ENCODE measurements at places on chromosomes 1 and 21. TPM values are rescaled to one million over a fixed set of nuclear protein-coding genes. Genes with fewer than 3 reads are reported as not detected.

- no peak for DNase-seq
- no peaks in the 10 kb centered on the region for H3K27me3 ChIP-seq
- H3K4me1 ChIP-seq: peaks cover 27% of the 10 kb centered on the region
- H3K36me3 ChIP-seq: no peaks in the 10 kb centered on the region
- no peak overlapping the region for H3K4me3 ChIP-seq
Measured at GRCh38 chr1:225483818-225484656, 56.2 kb upstream of the LBR start.

The CD1B gene
- polyA plus RNA-seq: 0.17 TPM

The TSSK3 gene
- 1.5 TPM for polyA plus RNA-seq

DNA sequence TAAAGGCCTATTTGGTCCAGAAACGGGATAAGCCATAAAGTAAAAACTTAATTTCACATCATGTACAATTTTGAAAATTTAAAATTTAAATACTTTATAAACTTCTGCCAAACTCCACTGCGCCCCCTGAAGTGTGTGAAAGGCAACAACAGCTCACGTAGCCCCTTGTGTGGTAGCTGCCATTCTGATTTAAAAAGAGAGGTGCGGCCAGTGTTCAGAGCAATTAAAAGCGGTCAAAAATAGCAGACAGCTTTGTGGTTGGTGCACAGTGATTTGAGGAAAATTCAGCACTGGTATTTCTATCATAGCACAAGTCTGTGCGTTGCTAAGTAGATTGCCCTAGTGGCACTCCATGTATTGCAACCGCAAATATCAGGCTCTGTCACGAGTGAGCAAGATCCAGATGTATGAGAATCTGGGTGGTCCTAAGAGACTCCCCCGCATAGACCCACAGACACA, 122.5 kb downstream of the ATG4C start:
- no peaks in the 10 kb centered on the region for H3K27me3 ChIP-seq
- DNase-seq: no peak
- H3K4me1 ChIP-seq: no peaks in the 10 kb centered on the region
- H3K27ac ChIP-seq: no peak overlapping the region

The FAM72B gene
- polyA plus RNA-seq: 0.45 TPM

The FCN3 gene
- polyA plus RNA-seq: not detected

The UQCRHL gene
- polyA plus RNA-seq: 1.3 TPM

The TAL1 gene
- polyA plus RNA-seq: not detected

The OLFML3 gene
- polyA plus RNA-seq: not detected

DNA sequence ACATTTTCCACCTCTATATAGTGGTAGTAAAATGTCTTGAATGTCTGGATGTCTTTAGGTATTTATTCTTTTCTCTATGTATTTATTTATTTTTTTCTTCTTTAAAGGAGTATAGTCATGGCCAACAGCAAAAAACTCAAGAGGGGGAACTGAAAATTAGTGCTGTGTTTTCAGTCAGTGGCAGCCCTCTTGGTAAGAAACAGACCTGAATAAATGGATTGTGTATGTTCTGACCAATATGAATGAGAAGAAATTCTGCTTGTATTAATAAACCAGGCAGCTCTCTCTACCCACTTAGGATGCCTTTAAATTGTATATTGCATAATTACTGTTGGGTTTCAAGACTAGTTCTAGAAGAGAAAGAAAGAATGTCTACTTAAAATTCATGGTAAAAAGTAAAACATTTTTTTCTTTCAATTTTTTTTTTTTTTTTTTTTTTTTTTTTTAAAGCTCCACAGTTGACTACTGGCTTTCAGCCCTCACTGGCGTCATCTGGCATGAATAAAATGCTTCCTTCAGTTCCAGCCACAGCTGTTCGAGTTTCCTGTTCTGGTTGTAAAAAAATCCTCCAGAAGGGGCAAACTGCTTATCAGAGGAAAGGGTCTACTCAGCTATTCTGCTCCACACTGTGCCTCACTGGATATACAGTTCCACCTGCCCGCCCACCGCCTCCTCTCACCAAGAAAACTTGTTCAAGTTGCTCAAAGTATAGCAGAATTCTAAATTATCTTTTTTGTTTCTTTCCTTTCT, 101.6 kb downstream of the ZMYM4 start:
- H3K36me3 ChIP-seq: no peaks in the 10 kb centered on the region
- no peaks in the 10 kb centered on the region for H3K4me1 ChIP-seq
- H3K4me3 ChIP-seq: no peak overlapping the region
- H3K27me3 ChIP-seq: no peaks in the 10 kb centered on the region
- no peak for DNase-seq

- no peak for DNase-seq
- no peaks in the 10 kb centered on the region for H3K4me1 ChIP-seq
- H3K27me3 ChIP-seq: no peaks in the 10 kb centered on the region
Measured at GRCh38 chr21:21029164-21029563, 31.0 kb downstream of the NCAM2 start.

GRCh38 chr1:240820816-240821215, 208.9 kb upstream of the GREM2 start:
- H3K27me3 ChIP-seq: no peaks in the 10 kb centered on the region
- DNase-seq: no peak
- no peak overlapping the region for H3K4me3 ChIP-seq
- no peaks in the 10 kb centered on the region for H3K4me1 ChIP-seq
- H3K27ac ChIP-seq: no peak overlapping the region

DNA sequence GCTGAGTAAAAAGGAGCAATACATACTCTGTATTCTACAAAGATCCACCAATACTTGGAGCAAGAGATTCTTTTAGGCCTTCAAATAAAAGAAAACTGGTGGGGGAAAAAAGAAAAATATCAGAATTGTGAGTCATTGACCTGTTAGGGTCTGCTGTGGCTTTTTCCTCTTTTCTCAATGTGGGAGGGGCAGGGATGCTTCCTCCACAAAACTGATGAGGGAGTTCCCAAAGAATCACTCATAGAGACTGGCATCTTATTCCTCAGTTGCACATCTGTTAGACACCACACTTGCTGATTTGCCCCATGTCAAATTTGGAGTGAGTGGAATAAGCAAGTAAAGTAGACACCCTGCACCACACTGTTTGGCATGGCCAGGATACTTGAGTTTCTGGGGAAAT, 16.6 kb downstream of the C1orf141 start:
- DNase-seq: no peak
- H3K27me3 ChIP-seq: no peaks in the 10 kb centered on the region
- peaks cover 3% of the 10 kb centered on the region for H3K4me1 ChIP-seq
- H3K27ac ChIP-seq: no peak overlapping the region
- H3K36me3 ChIP-seq: no peaks in the 10 kb centered on the region
- H3K4me3 ChIP-seq: no peak overlapping the region

DNA sequence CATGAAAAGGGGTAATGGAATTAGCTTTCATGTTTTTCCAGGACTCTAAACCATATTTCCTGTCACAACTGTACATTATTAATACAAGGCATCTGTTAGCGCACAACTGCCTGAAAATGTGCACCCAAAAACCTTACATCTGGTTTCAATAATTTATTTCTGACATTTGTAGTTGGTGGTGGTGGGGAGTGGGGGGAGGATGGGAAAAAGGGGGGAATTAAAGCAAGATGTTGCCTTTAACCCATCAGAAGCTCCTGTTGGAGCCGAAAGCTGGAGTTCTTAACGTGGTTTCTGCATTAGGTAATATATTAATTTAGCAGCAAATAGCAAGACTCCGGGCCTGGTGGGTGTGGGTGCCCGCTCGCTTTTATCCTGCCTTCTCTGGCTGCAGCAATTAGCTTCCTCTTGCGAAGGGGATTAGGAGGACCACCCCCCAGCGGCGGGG, 36.9 kb upstream of the HHAT start:
- peak overlapping the region; percentile 46 for H3K4me3 ChIP-seq
- peaks cover 12% of the 10 kb centered on the region for H3K4me1 ChIP-seq
- no peak for DNase-seq
- H3K36me3 ChIP-seq: no peaks in the 10 kb centered on the region
- peaks cover 40% of the 10 kb centered on the region for H3K27me3 ChIP-seq
- H3K27ac ChIP-seq: no peak overlapping the region

- no peak overlapping the region for H3K27ac ChIP-seq
- H3K4me3 ChIP-seq: no peak overlapping the region
- H3K4me1 ChIP-seq: no peaks in the 10 kb centered on the region
- DNase-seq: no peak
- no peaks in the 10 kb centered on the region for H3K27me3 ChIP-seq
Measured at GRCh38 chr1:108016451-108016920, 51.5 kb upstream of the VAV3 start.

DNA sequence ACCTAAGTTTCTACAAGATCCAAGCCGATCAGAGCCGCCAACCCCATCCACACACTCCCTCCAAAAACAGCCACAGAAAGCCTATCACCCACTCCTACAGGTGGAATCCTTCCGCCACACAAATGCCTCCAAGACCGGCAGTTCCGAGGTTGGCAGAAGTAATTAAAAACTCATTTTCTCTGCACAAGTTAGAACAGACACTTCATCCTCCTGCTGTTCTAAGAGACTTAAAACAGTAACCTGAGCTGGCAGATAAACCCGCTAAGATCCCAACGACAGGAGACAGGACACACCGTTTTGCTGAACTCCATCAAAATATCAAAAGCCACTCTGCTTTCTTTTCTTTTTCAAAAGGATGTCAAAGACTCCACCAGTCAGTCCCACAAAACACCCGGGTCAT, 2.8 kb downstream of the SSBP3 start:
- no peak overlapping the region for H3K27ac ChIP-seq
- H3K36me3 ChIP-seq: peaks cover 1% of the 10 kb centered on the region
- no peak overlapping the region for H3K4me3 ChIP-seq
- DNase-seq: no peak
- H3K27me3 ChIP-seq: no peaks in the 10 kb centered on the region

DNA sequence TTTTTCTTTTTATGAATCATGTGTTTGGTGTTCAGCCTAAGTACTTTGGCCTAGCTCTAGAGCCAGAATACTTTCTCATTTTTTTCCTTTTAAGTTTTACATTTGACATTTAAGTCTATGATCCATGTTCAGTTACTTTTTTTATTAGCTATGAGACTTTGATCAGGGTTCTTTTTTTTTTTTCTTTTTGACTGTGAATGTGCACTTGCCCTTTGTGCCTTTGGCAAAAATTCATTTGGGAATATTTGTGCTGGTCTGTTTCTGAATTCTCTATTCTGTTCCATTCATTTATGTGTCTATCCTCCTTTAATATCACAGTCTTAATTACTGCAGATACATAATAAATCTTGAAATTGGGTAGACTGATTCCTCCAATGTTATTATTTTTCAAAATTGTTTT, 93.8 kb downstream of the MAP3K21 start:
- DNase-seq: no peak
- no peak overlapping the region for H3K4me3 ChIP-seq
- H3K4me1 ChIP-seq: no peaks in the 10 kb centered on the region

DNA sequence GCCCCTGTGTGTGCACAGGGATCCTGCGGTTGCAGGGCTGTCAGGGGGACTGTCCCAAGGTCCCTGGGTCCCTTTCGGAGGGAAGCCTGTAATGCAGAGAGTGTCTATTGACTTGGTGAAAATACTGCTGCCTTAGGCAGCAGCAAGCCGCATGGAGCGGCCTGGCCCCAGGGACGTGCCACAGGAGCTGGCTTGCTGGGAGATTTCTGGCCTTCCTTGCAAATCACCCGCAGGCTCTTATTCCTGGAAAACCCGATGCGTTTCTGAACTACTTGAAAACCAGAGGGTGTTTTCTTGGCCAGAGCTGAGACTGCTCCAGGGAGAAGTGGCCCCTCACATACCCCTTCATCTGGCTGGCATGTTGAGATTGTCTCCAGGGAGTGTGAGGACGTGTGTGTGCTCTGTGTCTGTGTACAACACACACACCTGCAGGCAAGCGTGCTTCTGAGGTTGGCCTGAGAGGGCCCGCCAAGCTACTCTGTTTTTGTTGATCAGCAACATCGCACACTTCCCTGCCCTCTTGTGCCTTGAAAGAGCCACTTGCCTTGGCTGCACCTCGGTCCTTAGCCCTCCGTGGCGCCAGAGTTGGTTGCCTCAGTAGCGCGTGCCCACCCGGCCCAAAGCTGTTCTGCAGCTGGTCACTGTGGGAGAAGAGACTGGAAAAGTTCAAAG, 10.5 kb downstream of the PRDM16 start:
- no peak for DNase-seq
- no peaks in the 10 kb centered on the region for H3K4me1 ChIP-seq
- no peaks in the 10 kb centered on the region for H3K36me3 ChIP-seq
- H3K27ac ChIP-seq: no peak overlapping the region

GRCh38 chr1:6519935-6520671, 28.6 kb upstream of the PLEKHG5 start:
- no peaks in the 10 kb centered on the region for H3K4me1 ChIP-seq
- no peaks in the 10 kb centered on the region for H3K36me3 ChIP-seq
- DNase-seq: no peak

DNA sequence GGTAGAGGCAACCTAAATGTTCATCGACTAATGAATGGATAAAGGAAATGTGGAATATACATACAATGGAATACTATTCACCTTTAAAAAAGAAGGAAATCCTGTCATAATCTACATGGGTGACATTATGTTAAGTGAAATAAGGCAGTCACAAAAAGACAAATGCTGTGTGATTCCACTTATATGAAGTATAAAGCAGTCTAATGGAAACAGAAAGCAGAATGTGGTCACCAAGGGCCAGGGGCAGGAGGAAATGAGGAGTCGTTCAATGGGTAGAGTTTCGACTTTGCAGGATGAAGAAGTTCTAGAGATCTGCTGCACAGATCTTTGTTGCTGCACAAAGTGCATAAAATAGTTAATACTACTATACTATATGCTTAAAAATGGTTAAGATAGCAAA, 7.8 kb downstream of the DIPK1A start:
- H3K4me3 ChIP-seq: no peak overlapping the region
- peak; percentile 75 for DNase-seq
- peak overlapping the region; percentile 73 for H3K27ac ChIP-seq
- H3K27me3 ChIP-seq: no peaks in the 10 kb centered on the region

DNA sequence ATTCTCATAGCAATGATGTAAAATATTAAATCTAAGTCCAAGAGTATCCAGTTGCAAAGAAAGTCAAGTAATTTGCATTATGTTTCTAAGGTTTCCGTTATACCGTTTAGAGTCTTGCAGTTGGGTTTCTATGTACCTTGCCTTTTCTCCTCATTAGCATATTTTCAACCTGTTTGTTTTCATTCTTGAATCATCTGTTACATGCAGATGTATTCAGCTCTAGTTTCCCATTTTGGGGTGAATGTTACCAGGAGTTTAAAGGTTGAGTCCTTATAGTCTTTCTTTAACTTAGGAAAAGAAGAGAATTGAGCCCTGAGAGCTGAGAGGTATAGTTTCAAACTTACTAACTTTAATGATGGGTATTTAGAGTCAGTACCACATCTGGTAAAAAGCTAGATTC, 139.9 kb downstream of the NFIA start:
- H3K27me3 ChIP-seq: no peaks in the 10 kb centered on the region
- no peak overlapping the region for H3K27ac ChIP-seq
- DNase-seq: no peak
- no peaks in the 10 kb centered on the region for H3K36me3 ChIP-seq
- no peaks in the 10 kb centered on the region for H3K4me1 ChIP-seq
- H3K4me3 ChIP-seq: no peak overlapping the region

The LEPROT gene
- polyA plus RNA-seq: 12.8 TPM

DNA sequence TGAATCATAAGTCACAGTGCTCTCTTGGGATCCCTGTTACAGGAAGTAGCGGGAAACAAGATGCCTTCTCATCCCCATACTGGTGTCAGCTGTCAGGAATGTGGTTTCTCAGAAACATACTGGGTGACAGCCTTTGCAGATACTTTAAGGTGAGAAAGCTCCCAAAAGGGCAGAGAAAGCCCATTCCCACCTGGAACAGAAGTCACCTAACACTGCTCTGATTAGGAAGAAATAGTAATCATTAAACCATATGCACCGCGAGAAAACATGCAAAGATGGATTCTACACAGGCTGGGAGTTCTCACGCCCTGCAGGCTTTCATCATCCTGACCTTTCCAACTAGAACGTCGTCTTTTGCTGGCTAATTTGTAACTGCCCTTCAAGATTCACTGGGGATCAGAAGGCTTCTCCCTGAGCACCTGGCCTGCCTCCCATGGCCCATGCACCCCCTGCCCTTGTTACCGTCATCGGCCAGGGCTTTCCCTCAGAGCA, 46.2 kb upstream of the SLC44A3 start:
- H3K4me1 ChIP-seq: peaks cover 11% of the 10 kb centered on the region
- no peak overlapping the region for H3K4me3 ChIP-seq
- peaks cover 4% of the 10 kb centered on the region for H3K27me3 ChIP-seq
- no peak for DNase-seq
- H3K36me3 ChIP-seq: no peaks in the 10 kb centered on the region

Data from B cell (primary cell).